MM.1S (cell line): ENCODE measurements at places on chromosomes 3 and 15.

- DNase-seq = no peak
These were observed 28.2 kb downstream of the DUOX1 start for GRCh38 chr15:45157974-45158373.

- DNase-seq = no peak
These were observed 1.9 kb upstream of the PDIA5 start for GRCh38 chr3:123064914-123065313.

DNA sequence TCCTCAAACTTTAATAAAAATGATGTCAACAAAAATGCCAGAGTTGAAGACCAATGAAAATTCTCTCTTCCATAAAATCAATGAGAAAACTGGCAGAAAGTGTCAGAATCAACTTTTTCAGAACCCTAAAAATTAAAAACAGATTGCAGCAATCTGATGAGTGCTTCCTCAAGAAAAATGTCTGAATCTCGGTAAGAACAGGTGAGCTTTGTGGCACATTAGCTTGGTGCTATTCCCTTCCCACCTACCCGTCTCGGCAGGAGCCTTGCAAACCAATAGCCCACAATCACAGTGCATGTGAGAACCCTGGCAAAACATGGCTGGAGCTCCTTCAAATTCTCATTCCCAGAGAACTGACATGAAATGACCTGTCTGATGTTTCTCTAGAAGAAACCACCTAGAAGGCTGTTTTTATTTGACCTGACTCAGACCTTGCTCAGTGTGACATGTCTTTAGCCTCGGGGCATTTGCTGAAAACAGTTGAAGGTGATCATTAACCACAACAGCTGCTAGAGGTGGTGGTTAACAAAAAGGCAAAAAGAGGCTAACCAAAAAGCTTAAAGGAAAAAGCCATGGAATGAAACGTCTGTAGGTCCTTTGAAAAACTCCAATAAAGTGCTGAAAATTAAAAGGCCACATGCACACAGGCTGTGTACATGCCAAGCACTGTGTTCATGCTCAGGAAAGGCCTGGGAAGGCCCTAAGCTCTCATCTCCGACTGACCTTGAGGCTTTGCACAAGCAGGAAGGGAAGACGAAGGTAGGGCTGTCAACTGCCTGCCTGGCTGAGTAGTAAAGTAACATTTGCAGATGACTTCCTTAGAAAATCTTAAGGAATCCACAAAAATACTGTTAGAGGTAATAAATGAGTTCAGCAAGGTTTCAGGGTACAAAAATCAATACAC, 253.0 kb upstream of the NSMCE3 start:
- DNase-seq = peak; percentile 56

GRCh38 chr3:82055792-82056191, 294.3 kb upstream of the GBE1 start:
- no peak for DNase-seq

DNA sequence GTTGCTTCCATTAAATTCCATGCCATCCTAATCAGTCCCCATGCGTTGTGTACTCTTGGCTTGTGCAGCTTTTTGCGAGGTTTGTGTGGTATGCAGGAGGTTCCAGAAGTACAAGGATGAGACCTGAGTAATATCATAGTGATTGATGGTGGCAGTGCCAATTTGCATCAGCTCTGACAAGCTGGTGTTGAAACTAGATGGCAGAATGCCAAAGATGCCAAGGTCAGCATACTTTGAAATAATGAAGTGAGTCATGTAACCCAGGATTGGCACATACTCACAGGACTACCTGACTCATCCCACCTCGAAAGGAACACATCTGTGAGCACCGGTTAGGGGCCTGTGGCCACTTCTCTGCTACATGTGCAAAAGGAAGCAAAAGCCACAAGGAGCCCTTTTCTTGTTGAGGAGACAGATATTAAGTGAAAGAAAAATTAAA, 14.3 kb downstream of the KAT2B start:
- DNase-seq = peak; percentile 96

DNA sequence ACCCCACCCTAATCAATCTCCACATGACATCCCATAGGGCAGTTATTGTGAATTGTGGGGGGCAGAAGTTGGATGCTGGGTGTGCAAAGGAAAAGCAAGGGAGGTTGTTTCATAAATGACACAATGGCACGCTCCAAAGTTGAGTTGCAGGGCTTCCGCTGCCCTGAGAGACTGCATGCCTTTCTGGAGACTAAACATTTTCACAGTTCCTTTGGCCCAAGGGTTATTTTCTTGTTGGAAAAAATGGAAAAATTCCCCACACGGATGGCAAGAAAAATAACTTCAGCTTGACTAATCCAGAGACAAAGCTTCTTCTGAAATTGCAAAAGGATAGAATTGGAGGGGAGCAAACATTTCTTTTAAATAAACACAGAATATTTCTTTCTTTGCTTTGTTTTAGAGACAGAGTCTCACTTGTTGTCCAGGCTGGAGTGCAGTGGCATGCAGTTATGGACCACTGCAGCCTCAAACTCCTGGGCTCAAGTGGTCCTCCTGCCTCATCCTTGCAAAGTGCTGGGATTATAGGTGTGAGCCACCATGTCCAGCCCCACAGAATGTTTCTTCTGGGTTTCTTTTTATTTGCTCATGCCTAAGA, 19.1 kb upstream of the TPM1 start:
- no peak for DNase-seq

- no peak for DNase-seq
These were observed 29.6 kb upstream of the CEMIP start for GRCh38 chr15:80749589-80749988.

DNA sequence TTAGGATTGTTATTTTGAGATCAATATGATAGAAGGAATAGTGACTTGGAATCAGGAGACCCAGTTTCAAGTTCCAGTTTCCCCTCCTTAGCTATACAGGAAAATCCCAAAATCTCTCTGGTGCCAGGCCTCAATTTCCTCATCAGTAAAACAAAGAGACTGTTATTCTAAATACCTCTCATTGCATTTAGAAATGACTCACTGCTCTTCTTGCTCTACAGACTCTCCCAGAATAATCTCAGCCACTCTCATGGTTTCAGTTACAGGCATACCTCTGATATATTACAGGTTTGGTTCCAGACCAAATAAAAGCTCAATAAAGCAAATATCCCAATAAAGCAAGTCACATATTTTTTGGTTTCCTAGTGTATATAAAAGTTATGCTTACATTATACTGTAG, 28.3 kb downstream of the IMPG2 start:
- DNase-seq = no peak

DNA sequence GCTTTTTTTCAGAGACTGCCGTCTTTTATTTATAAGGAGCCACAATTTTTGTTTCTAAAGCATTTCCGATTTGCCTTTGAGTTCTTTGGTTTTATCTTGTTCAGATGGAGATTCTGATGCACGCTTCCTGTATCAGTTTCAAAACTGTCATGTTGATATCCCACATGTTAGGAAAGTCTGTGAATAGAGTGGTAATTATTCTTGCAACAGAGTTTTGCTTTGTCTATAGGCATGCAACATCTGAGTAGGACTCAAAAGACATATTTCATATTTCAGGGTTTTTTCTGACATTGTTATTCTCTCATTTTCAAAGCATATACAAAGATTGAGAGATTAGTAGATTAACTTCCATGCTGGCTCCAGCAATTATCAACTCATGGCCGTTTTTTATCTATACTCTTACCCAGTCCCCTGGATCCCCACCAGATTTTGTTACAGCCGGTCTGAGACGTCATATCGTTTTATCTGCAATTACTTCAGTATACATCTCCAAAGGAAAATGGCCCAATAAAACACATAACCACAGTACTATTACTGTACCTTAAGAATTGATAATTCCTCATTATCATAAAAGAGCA, 22.4 kb downstream of the PAQR5 start:
- DNase-seq = peak; percentile 59
